ENCODE measurements at places on chromosomes 2 and 18.
A peak's percentile ranks its signal among the peaks of the same experiment; 100 is the strongest.

DNA sequence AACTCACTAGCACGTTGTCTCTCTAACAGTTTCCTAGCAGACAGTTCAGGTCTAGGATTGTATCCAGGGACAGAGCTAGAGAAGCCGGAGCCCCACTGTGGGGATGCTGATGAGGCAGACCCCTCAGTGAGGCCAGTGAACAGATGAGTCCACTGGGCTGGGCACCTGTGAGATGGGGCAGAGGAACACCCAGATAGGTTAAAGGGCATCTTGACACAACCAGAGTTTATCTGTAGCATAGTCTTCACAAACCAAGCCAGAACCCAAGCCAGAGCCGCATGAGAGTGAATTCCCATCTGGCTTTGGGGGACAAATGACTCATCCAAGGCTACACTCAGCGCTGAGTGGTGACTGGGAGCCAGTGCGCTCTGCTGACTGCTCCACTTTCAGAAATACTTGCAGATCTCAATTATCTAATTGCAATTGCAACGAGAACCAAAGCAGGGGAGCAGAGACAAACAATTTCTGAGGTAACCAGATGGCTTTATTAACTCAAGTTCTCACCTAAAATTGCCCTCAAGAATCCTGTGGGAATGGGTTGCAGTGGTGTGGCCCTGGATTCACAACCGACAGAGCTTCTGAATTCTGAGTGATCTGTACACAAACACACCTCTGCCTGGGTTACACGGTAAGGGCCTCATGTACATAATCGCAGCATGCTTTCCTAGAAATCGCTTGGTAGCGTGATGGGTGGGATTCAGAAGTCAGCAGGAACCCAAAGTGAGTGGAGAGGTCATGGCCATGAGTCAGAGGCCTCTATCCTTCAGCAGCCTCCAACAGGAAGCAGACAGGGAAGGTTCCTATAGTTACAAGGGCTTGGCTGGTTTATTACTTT lies 48.7 kb upstream of the MSH2 start:
- DNase-seq: no peak

DNA sequence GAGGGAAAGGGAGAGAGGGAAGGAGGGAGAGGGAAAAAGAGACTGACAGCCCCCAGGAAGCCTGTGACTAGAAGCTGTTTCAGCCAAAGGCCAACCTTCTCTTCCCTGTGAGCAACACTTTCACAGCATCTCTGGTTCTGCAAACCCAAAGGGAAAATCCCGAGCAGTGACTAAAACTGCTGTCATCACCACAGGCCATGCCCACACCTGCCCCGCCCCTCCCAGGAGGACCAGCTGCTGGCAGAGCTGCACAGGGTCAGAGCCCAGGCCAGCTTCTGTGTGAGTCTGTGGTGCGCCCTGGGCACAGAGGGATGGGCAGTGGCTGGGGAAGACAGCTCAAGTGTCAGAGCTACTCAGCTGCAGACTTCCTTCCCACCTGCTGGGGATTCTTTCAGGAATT lies 64.9 kb upstream of the OTOS start:
- DNase-seq: no peak

DNA sequence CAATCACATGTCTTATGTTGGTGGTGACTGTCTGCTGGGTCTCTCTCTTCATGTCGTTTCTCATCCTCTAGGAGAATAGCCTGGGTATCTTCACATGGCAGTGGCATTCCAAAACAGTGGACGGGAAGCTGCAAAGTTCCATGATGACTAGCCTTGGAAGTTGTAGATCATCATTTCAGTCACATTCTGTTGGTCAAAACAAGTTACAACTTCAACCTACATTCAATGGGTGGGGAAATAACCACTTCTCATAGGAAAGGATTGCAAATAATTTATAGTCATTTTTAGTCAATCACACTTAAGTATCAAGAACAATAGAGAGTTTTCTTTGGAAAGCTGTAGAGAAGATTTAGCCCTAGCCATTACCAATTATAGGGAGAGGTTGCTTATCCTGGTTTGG lies 395.0 kb upstream of the CDH2 start:
- DNase-seq: no peak

GRCh38 chr2:101578671-101579070 lies 103.8 kb upstream of the RFX8 start:
- DNase-seq: no peak

DNA sequence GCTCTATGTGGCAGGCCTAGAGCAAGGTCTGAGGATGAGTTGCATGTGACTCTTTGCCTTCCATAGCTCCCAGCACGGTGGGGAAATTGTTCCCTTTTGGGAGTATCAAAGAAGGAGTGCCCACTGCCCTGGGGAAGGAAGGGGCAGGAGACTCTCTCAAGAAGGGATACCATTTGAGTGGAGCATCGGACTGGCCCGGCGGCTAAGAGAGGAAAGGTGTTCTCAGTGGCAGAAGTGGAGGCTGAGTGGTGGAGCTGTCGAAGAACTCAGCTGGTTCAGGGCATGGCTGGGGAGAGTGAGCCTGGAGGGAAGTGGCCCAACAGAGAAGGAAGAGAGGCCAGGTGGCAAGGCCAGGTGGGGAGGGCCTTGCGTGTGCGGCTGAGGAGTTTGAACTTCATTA lies 235.2 kb downstream of the DYSF start:
- no peak for DNase-seq

GRCh38 chr18:42586601-42587000 lies 528.9 kb downstream of the RIT2 start:
- DNase-seq: no peak

- DNase-seq: no peak
Measured at GRCh38 chr18:59035591-59035990, 104.1 kb upstream of the SEC11C start.

GRCh38 chr2:105840933-105841332 lies 96.2 kb downstream of the NCK2 start:
- DNase-seq: no peak

GRCh38 chr18:23194155-23194996 lies 59.1 kb downstream of the CABLES1 start:
- no peak for DNase-seq

DNA sequence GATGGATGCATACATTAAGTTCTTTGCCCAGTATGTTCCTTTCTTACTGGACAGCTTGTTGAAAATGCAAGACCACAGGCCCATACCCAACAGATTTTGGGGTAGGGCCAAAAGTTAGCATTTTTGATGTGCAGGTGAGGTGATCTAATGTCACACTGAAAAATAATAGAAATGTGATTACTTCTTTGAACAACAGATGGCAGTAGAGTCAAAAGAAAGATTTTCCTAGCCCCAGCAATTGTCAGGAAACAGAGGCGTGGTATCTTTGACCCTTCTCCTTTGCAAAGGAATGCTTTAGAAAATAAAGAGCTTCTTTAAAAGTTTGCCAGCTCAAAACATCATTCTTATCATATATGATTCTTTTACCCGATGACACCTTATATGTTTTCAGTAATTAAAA lies 343.6 kb upstream of the SYT4 start:
- DNase-seq: no peak

GRCh38 chr2:54455563-54456361 lies at the start of gene SPTBN1:
TSS of gene SPTBN1 (plus strand) at chr2:54456327. CDS start at chr2:54526419, 70,092 bp downstream.
- DNase-seq: peak; percentile 78

- DNase-seq: no peak
Measured at GRCh38 chr2:28296904-28297303, 95.8 kb upstream of the FOSL2 start.

DNA sequence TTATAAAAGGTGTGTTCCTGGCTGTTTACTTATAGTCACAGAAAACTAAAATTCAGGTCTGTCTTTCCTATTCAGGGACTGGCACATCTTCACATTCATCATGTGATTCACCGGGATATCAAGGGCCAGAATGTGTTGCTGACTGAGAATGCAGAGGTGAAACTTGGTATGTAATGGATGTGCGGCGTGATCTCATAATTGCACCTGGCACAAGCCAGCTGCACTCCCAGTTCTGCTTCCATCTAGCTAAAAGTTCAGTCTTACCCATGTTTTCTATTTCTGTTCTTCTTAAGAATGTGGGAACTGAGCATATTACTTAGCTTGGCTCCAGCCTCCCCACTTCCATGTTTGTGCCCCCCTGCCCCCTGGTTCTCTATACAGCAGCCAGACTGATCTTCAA lies 131.9 kb downstream of the MAP4K4 start:
- no peak for DNase-seq

DNA sequence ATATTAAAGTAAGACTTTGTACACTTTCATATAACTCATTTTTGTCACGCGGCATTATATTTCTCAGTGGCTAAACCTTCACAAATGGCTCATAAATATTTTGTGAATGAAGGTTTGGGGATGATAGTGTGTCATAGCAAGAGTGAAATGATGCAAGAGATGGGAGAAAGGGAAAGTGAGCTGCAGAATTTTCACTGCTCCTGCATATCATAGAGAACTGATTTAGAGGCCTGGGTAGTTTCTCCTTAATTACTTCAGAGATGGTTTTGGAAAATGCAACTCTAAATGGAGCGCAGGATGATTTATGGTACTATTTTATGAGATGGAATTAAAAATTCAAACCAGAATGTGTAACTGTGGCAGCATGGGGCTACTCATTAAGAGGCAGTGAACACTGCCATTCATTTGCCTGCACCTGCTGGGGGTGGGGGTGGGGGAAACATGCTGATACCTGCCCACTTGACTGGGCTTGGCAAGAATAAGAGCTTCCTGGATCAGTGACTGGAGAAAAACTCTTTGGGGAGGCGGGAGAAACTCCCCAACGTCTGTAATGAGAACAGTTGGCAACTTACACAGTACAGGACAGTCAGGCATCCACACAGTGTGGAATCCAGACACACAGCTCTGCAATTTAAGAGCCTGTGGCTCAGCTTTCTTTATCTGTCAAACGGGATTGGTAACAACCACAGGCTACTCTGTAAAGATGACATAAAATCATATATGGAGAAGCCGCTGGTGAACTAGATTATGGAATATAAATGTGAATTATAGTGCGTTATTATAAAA lies 941.9 kb downstream of the SLC4A3 start:
- no peak for DNase-seq

DNA sequence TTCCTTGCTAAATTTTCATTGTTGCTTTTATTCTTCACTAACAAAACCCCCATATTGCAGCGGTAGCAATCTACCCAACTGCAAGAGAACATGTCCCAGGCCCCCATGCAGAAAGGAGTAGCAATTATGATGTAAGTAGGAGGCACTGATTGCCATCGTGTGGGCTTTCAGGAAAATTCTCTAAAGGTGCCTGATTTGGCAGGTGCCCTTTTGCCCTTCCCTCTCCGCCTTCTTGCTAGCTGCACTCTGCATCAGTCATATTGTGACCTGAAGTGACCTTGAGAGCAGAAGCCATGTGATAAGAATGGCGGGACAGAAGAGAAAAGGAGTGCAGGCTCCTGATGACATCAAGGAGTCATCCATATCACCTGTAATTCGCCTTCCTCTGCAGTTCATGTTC lies 112.1 kb downstream of the NCKAP5 start:
- no peak for DNase-seq

DNA sequence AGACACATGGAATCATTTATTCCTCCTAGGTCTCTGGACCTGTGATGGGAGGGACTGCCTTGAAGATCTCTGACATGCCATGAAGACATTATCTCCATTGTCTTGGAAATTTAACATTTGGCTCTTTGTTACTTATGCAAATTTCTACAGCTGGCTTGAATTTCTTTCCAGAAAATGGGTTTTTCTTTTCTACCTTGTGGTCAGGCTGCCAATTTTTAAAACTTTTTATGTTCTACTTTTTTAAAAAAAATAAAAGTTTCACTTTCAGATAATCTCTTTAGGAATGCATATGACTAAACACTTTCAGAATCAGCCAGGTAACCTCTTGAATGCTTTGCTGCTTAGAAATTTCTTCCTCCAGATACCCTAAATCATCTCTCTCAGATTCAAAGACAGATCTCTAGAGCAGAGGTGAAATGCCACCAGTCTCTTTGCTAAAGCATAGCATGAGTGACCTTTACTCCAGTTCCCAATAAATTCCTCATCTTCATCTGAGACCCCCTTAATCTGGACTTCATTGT lies 209.6 kb downstream of the RPRM start:
- no peak for DNase-seq

DNA sequence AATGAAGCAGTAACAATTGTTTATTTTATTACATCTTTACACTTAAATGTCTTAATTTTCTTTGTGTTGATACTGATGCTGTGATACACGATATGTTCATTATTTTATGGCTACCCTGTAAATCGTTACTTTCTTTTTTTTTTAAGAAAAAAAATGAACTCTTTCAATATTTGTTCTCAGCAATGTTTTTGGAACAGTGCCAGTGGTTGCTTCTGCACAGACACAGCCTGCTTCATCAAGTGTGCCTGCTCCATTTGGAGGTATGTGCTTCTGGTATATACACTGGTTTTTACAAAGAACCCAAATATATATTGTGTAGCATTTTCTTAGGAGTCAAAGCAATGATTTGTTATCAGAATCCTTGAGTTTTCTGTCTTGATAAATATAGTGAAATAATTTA lies 62.2 kb upstream of the SCYGR2 start:
- no peak for DNase-seq

- DNase-seq: no peak
Measured at GRCh38 chr2:103788389-103788788, 1026.6 kb downstream of the TMEM182 start.

GRCh38 chr2:135279209-135279608 lies 227.1 kb downstream of the RAB3GAP1 start:
- DNase-seq: no peak

DNA sequence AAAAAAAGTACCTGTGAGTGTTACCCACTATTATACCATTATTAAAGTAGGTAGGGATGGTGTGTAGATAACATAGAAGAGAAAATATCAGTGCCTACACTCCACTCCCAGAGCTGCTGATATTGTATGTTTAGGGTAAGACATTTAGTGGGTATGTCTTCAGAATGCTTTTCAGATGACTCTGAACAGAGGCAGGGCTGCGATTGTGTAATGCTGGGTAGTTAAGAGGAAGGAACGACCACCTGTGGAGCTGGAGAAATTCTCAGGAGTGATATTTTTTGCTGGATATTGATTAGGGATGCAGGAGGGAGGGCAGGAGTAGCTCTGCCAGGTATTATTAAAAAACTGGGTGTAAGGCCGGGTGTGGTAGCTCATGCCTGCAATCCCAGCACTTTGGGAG lies 2.8 kb downstream of the CNOT11 start:
- DNase-seq: no peak

- no peak for DNase-seq
Measured at GRCh38 chr2:172425336-172425735, 2.0 kb upstream of the ITGA6 start.

DNA sequence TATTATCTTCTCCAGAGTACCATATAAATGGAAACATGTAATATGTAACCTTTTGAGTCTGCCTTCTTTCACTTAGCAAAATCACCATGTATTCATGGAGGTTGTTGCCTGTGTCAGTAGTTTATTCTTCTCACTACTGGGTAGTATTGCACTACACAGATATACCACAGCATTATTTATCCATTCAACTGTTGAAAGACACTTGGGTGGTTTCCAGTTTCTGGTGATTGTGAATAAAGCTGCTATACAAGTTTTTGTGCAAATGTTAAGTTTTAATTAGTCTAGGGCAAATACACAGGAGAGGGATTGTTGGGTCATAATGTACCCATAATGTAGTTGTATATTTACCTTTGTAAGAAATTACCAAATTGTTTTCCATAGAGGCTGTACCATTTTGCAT lies 29.6 kb upstream of the RPRD1A start:
- no peak for DNase-seq

Data from mucosa of gallbladder (tissue), 1 donor.